ENCODE measurements at places on chromosomes 6 and 20.
A peak's percentile ranks its signal among the peaks of the same experiment; 100 is the strongest.

- peak; percentile 28 for DNase-seq
Measured at GRCh38 chr6:593139-593906, 63.6 kb downstream of the HUS1B start.

GRCh38 chr6:52317841-52318581 is 33.5 kb upstream of the MCM3 start:
- DNase-seq = no peak

DNA sequence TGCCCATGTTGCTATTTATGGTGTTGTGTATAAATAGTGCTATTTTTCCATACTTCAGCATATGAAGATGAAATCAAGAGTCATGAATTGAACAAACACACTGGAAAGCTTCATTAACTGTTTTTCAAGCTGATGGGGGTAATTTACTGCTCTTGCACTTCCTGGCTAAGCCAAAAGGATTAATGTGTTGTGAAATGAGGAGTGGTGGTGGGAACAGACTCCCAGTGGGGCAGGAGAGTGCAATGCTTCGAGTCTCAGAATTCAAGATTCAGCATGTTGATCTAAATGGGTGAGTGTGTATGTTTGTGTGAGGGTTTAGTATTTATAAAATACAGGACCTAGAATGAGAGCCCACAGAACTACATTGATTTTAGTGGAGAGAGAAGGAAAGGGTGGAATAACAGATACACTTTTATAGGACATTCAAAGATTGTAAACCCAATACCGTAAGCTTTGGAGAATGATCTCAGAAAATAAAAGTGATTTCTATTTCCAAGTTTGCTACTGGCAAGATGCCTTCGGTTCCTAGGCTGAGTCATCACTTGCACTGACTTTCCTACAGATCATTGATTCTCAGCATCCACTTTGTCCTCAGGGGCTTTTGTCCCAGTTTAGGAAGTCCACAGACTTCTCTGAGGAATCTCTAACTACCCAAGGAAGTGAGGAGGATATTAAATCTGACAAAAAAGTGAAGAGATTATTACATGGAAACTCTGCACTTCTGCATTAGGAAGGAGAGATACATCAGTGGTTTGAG is 303.6 kb downstream of the TRDN start:
- no peak for DNase-seq

DNA sequence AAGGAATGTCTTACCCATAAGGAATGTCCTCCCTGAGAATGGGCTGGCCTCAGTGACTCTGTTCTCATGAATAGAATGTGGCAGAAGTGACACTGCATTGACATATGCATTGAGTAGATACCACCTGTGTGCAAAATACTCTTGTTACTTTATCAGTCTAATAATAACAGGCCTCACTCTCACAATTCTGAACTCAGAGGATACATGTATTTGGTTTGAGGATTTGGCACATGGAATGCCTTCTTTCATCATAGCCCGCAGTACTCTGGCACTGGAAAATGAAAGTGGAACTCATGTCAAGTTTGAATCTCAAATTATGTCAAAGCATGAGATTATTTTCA is 52.9 kb upstream of the PLCB4 start:
- DNase-seq = no peak

GRCh38 chr6:135438907-135439535 is 58.5 kb downstream of the AHI1 start:
- DNase-seq = no peak

GRCh38 chr6:132623106-132623845 is 799 bp downstream of the TAAR2 start:
- DNase-seq = no peak

DNA sequence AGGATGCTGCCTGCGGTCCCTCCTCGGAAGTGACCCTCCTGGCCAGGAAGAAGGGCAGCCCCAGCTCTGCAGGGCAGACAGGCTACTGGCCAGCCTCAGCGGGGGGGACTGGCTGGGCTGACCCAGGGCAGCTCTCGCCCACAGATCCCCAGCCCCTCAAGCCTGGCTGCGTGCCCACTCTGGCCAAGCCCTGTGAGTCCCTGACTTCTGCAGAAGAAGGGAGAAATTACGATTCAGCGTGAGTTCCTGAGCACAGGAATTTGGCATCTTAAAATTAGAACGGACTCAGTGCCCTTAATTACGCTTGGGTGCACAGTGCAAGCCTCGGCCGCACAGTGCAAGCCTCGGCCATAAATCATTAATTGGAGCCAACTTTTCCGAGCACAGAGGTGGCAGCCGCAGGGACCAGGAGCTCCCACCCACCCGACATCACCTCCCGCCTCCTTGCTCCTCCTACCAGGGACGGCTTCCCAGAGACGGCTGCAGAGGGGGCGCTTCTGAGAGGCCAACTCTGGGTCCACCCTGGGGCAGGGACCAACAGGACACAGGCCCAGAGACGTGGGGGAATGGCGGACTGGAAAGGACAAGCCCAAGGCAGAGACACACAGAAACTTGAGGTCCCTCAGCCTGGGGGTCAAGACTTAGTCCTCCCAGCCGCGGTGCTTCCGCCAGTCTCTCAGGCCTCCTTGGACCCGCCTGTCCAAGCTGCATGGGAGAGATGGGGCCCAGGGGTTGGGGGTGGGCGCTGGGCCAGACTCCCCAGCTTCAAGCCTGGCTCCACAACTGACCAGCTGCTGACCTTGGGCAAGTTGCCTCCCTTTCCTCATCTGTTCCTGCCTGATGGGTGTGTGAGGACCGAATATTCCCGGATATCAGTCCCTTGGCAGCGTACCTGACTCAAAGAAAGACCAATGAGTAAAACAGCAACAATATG is 165.4 kb downstream of the TAF4 start:
- no peak for DNase-seq

GRCh38 chr6:48628316-48628715 is 517.3 kb upstream of the PTCHD4 start:
- DNase-seq = no peak

GRCh38 chr6:125498606-125499005 is 196.8 kb upstream of the HDDC2 start:
- no peak for DNase-seq

GRCh38 chr6:150069706-150070105 is 785 bp upstream of the ULBP3 start:
- peak; percentile 66 for DNase-seq

DNA sequence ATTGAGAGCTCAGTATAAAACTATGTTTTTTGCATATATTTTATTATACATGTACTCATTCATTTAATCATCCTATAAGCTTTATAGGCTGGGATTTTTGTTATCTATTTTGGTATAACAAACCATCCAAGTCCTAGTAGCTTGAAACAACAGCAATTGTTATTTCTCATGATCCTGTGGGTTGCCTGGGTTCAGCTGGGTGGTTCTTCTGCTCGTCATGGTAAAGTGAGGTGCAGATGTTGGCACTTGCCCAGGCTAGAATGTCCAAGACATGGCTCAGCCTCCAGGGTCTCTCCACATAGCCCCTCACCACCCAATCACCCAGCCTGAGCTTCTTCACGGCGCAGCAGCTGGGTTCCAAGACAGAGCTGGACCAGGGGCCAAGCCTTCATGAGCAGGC is 20.8 kb upstream of the TM9SF4 start:
- DNase-seq = no peak

- no peak for DNase-seq
Measured at GRCh38 chr6:121210943-121211342, 123.3 kb downstream of the TBC1D32 start.

- DNase-seq = no peak
Measured at GRCh38 chr6:97501853-97502252, 218.8 kb upstream of the MMS22L start.

- no peak for DNase-seq
Measured at GRCh38 chr6:142395266-142395665, 93.5 kb downstream of the ADGRG6 start.

- peak; percentile 42 for DNase-seq
Measured at GRCh38 chr20:57432862-57433491, 41.8 kb downstream of the RBM38 start.

- DNase-seq = no peak
Measured at GRCh38 chr20:58340853-58341252, 31.3 kb downstream of the RAB22A start.

GRCh38 chr20:16387666-16388065 is 185.6 kb downstream of the KIF16B start:
- no peak for DNase-seq

- no peak for DNase-seq
Measured at GRCh38 chr20:1177680-1178079, 7.1 kb downstream of the TMEM74B start.

- DNase-seq = no peak
Measured at GRCh38 chr6:151325075-151326050, 66.0 kb downstream of the ZBTB2 start.

DNA sequence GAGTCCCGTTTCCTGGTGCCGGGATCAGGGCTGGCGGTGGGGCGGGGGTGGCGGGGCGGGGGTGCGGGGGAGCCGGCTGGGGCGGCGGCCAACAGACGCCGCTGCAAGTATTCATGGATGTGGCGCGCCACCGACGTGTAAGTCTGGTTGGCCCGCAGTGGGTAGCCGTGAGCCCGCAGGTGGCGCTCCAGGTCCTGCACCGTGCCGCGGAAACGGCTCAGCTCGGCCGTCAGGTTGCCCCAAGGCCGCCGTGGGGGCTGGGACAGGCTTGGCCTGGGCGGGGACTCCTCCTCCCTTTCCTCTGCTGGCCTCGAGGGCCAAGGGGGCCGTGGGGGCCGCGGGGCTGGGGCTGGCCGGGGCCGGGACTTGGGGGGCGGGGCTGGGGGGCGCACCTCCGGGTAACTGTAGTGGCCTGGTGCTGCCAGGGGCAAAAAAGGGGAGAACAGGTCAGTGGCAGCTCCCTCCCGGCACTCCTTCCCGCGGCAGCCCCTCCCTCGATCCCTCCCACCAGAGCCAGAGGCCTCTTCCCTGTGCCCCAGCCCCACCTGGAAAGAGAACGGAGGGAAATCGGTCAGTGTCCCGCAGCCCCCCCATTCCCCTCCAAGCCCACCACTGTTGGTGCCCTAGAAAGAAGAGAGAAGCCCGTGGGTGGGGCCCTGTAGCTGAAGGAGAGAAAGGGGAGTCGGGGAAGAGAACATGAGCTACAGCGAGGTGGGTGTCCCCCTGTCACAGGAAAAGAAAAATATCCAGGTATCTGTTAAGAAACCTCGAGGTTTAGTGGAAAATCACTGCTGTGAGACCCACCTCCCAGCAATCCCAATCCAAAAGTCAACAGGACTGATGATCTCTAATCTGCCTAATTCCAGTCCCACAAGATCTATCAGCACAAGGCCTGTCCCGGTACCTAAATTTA is 21.3 kb downstream of the TNXB start:
- DNase-seq = peak; percentile 60

DNA sequence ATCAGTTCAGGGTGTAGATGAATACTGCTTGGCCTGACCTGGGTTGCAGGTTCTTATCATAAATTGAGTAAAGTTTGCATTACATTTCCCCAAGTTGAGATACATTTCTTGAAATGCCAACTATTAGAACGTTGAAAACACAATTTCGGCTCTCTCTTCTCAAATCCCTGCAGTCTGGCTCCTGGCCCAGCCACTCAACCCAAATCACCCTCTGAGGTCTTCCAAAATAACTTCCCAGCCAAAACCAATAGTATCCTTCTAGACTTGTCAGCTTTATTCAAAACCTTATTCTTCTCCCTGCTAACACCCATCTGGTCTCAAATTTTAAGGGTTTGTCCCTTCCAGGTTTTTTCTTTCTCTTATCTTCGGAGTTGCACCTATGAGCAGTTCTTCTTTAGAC is 263.6 kb downstream of the EYA4 start:
- no peak for DNase-seq

DNA sequence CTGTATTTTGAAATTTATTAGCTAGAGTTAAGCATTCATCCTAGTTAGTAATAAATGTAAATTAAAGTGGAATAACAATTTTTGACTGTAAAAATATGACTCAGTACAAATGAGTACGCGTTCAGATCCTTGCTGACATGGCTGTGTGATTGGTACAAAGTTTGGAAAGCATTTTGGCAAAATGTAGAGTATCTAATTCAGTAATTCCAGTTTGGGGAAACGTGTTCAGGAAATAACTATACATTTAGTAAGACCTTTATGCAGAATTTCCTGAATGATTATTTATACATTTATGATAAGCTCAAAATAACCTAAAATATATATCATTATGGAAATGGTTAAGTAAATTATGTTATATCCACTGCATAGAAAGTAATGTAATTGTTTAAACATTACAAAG is 8.0 kb downstream of the VTA1 start:
- DNase-seq = no peak

DNA sequence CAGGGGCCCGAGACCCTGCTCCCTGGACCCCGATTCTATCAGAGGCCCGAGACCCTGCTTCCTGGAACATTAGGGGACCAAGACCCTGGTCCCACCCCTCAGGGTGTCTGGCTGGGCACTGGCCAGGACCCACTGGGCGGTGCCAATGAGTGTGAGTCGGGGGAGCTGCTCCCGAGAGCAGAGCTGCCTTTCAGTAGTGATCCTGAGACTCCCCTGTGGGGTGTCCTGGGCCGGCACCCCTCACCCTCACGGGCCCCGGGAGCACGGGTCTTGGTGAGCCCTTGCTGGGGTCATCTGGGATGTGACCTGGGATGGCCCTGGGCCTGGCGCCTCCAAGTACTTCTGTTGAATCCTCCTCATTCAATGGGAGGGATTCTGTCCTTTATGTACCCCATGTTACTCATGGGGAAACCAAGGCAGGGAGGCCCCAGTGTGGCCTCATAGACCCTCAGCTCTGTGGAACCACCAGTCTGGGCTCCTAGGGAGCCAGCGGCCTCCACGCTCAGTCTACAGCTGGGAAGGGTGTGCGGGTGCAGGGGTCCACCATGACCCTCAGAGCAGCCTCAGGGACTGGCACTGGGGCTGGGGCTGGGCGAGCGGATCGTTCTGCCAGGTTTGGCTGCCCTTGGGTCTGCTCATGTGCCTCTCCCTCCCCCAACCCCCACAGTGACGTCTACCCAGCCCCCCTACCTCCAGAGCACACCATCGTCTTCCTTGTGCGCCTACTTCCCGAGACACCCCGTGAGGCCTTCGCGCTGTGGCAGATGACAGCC is 25.6 kb downstream of the COL20A1 start:
- DNase-seq = no peak

- DNase-seq = no peak
Measured at GRCh38 chr6:33211666-33212422, 3.5 kb downstream of the RING1 start.

- no peak for DNase-seq
Measured at GRCh38 chr20:62183426-62184142, 756 bp downstream of the MTG2 start.

GRCh38 chr6:107943626-107944439 is 14.2 kb downstream of the SEC63 start:
- no peak for DNase-seq

- no peak for DNase-seq
Measured at GRCh38 chr6:17169291-17169690, 67.4 kb downstream of the STMND1 start.

GRCh38 chr6:116255246-116255800 is 1.4 kb upstream of the TSPYL4 start:
- DNase-seq = no peak

DNA sequence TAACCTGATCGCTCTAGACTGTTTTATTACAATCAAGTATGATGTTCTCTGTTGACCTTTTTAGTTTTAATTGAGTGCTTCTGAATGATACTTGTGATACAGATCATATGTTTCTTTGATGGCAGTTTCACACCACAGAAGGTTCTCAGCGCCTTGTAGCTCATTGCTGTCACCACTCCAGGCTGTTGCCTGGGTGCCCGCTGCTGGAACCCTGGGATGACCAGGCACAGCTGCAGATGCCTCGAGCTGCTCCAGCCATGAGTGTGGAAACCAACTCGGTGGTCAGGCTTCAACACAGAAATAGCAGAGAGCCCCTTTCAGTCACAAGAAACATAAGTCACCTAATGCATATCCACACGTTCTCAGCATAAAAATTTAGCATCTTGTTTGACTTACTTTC is 112.7 kb downstream of the RPP40 start:
- no peak for DNase-seq

GRCh38 chr6:106087548-106088325 is 1.6 kb downstream of the PRDM1 start:
- DNase-seq = no peak
